H1 (cell line): ENCODE measurements at places on chromosomes 1 and 21. TPM values are rescaled to one million over a fixed set of nuclear protein-coding genes. Genes with fewer than 3 reads are reported as not detected.

DNA sequence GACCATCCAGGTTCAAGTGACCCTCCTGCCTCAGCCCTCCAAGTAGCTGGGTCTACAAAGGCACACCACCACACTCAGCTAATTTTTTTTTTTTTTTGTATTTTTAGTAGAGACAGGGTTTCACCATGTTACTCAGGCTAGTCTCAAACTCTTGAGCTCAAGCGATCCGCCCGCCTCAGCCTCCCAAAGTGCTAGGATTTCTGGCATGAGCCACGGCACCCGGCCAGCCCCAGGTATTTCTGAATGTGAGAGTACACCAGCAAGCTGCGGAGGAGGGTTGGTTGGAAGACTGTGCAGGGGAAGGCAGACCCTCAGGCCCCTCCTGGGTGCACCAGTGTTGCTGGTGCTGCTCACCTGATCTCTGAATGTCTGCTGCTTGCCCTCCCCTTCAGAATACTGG, 33.1 kb upstream of the SIM2 start:
- H3K4me1 ChIP-seq = no peaks in the 10 kb centered on the region
- no peak for DNase-seq
- no peak overlapping the region for H3K27ac ChIP-seq
- no peak overlapping the region for H3K4me3 ChIP-seq

LAPTM5 gene
- 0.37 and 0.52 TPM in 2 replicates for total RNA-seq

- no peaks in the 10 kb centered on the region for H3K36me3 ChIP-seq
- H3K4me1 ChIP-seq = peaks cover 4% of the 10 kb centered on the region
- no peak overlapping the region for H3K27ac ChIP-seq
- peak; percentile 90 for DNase-seq
- no peak overlapping the region for H3K4me3 ChIP-seq
These were observed 30.3 kb downstream of the CD48 start for GRCh38 chr1:160681066-160681890.

DNA sequence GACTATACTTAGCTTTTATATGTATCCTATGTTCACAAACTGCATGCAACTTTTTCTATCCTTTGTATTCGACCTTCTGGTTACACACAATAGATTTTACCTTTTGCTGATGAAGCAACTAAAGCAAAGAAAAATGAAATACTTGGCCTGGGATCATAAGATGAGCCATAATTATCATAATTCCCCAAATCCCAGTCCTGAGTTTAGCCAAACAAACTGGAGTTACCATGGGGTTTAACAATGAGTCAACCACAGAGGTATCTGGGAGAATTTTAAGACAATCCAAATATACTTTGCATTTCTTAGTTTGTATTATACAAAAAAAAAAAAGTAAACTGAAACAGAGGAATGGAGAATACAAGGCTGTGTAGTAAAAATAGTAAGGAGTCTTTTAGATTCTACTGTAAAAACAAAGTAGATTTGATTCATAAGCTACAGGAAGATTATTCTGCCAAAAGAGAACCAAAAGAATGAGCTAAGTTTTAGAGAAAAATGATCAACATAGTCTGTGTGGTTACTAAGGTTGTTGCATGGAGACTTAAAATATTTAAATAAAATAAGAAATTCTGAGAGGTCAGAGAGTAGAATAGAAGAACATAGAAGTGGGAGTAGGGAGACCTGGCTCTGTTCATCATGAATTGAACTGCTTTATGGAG, 60.4 kb upstream of the GORAB start:
- no peak overlapping the region for H3K4me3 ChIP-seq
- no peak for DNase-seq
- H3K27ac ChIP-seq = no peak overlapping the region
- H3K4me1 ChIP-seq = no peaks in the 10 kb centered on the region
- H3K36me3 ChIP-seq = no peaks in the 10 kb centered on the region
- no peaks in the 10 kb centered on the region for H3K27me3 ChIP-seq

SH2D2A gene
- total RNA-seq = 3.3 and 4.5 TPM in 2 replicates

DNA sequence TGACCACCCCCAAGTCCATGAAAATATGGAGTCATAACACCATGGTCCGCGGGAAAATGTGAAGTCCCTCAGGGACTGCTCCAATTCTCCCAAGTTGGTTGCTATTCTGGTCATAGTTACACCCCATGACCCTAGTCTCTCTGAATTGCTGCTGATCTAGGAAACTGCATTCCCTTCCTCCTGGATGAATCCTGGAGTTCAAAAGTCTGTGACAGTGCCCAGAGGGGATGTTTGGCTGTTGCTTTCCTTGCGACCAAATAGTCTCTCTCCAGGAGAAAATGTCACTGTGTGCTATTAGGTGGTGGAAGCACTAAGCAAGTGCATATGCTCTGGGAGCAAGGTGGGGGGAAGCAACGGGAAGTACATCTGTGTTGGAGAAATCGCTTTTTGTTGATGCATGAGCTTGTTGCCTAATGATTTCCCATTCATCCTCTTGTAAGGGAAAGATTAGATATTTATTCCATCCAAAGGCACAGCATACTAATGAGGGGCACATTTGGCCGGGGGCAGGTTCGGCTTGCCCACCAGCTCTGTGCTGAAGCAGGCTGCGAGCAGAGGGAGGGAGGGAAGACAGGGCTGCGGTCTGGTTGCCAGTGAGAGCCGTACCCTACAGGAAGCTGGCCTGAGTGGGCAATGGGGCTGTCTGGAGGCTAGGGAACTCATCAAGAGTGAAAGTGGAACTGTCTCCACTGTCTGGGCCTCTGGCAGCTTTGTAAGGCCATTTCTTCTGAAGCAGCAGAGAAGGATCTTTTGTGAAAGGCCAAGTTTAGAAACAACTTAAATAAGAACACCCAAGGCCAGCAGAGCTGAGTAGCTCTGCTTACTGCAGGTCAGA, 27.2 kb downstream of the SYT6 start:
- no peak overlapping the region for H3K27ac ChIP-seq
- H3K36me3 ChIP-seq = peaks cover 10% of the 10 kb centered on the region
- no peak overlapping the region for H3K4me3 ChIP-seq
- no peak for DNase-seq
- H3K4me1 ChIP-seq = no peaks in the 10 kb centered on the region

DNA sequence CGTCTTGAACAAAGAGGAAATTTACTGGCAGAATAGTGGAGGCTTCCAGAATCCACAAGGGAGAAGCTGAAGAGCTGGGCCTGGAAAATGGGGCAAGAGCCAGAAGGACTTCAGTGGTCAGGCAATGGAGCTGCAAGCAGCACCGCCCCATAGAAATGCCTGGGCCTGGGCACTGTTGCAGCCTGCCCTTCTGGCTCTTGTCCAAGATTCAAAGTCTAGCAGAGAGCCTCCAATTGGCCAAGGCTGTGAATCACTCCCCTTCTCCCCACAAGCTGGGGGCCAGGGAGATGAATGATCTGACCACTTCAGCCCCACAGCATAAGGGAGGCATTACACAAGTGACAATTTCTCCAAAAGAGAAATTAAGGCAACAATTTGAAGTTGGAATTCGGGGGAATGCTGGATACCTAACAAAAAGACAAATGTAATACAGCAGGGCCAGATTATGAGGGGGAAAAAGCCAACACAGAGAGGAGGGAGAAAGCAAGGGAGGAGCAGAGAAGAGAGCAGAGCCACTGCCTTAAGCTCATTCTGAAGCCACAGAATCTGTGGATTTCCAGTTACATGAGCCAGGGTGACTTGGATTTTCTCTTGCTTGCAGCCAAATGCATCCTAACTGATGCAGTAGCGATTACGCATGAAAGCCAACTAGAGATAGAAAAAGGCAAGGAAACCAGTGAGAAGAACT, 80.3 kb downstream of the LRIG2 start:
- no peak overlapping the region for H3K27ac ChIP-seq
- H3K4me1 ChIP-seq = peaks cover 3% of the 10 kb centered on the region
- no peak overlapping the region for H3K4me3 ChIP-seq
- no peaks in the 10 kb centered on the region for H3K27me3 ChIP-seq

DNA sequence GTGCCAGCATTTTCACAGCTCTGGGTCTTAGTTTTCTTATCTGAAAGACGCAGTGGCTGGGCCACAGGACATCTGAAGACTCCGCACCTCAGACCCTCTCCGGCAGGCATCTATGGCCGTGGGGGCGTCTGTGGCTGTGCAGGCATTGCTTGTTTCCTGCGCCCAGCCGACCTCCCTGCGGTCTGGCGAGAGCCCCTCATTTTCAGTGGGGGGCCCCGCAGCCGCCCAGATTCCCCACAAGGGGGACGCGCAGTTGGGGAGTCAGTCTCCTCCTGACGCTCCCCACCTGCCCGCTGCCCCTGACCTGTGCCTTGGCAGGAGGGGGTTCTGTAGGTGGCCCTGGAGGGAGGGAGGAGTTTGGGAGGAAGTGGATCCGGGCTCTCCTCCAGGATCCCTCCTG, 3.5 kb upstream of the TFF1 start:
- no peak overlapping the region for H3K4me3 ChIP-seq
- no peaks in the 10 kb centered on the region for H3K27me3 ChIP-seq
- no peaks in the 10 kb centered on the region for H3K36me3 ChIP-seq

MSH4 gene
- total RNA-seq = 0.22 and 0.25 TPM in 2 replicates
